ENCODE measurements at places on chromosomes 5 and 9. TPM values are rescaled to one million over a fixed set of nuclear protein-coding genes. Genes with fewer than 3 reads are reported as not detected.

Gene DDX4
- not detected for total RNA-seq

Gene PRRX2
- not detected for total RNA-seq

Gene PCDHGA12
- total RNA-seq: not detected

Gene PSAT1
- total RNA-seq: 0.30 TPM

Gene TTF1
- total RNA-seq: 12.4 TPM

- H3K4me3 ChIP-seq: no peak overlapping the region
- H3K27me3 ChIP-seq: no peaks in the 10 kb centered on the region
- no peak for DNase-seq
- no peak overlapping the region for H3K27ac ChIP-seq
Measured at GRCh38 chr5:5063533-5063953, 76.6 kb upstream of the ADAMTS16 start.

- H3K4me1 ChIP-seq: no peaks in the 10 kb centered on the region
Measured at GRCh38 chr5:69343083-69343482, 10.5 kb upstream of the CCDC125 start.

GRCh38 chr9:130544364-130544763 is 35.0 kb upstream of the FUBP3 start:
- no peak overlapping the region for H3K27ac ChIP-seq
- no peak overlapping the region for H3K4me3 ChIP-seq
- peaks cover 18% of the 10 kb centered on the region for H3K27me3 ChIP-seq
- DNase-seq: no peak

DNA sequence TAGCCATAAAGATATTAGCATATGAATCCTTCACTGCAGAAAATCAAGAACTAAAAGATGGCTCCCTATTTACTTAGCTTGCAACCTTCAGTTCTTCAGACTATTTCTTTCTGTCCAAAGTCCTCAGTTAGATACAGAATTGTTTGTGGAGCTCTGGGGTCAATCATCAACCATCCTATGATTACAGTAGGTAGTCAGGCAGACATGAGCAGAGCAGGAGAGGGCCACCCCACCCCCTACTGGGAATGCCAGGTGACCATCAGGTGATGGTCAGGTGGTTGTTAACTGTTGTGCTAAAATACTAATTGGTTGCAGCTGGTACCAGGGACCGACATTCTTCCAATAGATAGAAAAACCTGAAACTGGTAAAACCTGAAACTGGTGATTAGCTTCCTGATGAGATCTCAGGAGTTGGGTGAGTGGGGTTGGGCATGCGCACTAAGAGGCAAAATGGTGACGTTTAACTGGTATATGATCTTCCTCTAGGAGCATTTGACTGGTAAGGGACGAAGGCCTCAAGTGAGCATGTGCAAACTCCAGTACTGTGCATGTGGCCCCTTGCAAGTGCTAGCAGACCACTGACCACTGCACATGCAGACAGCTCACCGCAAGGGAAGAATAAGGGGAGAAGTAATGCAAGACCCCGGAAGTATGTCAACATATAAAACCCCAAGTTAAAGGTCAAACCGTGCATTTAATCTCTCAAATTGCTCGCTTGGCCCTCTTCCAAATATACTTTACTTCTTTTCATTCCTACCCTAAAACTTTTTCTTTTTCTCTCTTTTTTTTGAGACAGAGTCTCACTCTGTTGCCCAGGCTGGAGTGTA is 13.6 kb downstream of the C9orf57 start:
- no peaks in the 10 kb centered on the region for H3K4me1 ChIP-seq
- H3K27me3 ChIP-seq: peaks cover 2% of the 10 kb centered on the region
- no peak overlapping the region for H3K4me3 ChIP-seq
- DNase-seq: no peak

DNA sequence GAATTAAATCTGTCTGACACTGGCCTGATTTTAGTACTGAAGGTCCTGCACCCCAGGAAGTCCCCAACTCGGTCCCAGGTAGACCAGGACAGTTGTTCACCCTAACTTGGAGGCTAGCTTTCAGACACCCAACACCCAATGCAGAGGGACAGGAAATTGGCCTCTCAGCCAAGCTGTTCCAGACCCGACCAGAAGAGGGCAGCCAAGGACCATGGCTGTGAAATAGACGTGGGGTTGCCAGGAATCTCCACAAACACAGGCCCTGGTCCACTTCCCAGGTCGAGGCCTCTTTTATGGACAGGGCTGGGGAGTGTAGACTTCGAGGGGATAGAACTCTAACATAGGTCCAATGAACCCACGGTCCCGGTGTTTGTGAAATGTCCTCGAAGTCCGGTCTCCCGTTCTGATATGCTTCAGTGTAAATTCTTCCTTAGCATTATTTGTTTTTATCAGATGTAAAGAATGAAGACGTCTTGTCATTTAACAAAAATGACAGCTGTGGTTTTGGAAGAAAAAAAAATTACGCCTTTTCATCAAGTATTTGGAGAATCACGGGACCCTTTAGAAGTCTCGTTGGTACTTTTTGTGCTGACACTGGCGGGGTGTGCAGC is 260.3 kb upstream of the ADAMTS16 start:
- no peak overlapping the region for H3K27ac ChIP-seq
- no peak overlapping the region for H3K4me3 ChIP-seq
- no peaks in the 10 kb centered on the region for H3K4me1 ChIP-seq
- DNase-seq: no peak

DNA sequence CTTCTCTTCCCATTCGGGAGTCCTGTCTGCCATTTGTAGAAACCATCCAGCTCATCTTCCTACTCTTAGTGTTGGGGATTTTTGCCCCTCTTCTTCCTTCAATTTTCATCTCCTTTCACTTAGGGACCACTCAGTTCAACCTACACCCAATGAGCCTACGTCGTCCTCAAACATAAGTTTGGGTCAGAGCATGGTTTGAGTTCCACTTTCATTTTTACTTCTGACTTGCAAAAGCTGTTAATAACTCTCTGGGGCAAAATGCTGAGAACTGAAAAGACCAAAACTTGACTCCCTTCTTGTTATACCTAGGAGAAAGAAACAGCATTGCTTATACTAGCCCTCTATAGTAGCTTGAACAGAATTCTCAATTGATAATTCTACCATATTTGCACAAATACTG is 381.5 kb upstream of the MPDZ start:
- no peaks in the 10 kb centered on the region for H3K36me3 ChIP-seq
- no peak overlapping the region for H3K27ac ChIP-seq
- no peak for DNase-seq

DNA sequence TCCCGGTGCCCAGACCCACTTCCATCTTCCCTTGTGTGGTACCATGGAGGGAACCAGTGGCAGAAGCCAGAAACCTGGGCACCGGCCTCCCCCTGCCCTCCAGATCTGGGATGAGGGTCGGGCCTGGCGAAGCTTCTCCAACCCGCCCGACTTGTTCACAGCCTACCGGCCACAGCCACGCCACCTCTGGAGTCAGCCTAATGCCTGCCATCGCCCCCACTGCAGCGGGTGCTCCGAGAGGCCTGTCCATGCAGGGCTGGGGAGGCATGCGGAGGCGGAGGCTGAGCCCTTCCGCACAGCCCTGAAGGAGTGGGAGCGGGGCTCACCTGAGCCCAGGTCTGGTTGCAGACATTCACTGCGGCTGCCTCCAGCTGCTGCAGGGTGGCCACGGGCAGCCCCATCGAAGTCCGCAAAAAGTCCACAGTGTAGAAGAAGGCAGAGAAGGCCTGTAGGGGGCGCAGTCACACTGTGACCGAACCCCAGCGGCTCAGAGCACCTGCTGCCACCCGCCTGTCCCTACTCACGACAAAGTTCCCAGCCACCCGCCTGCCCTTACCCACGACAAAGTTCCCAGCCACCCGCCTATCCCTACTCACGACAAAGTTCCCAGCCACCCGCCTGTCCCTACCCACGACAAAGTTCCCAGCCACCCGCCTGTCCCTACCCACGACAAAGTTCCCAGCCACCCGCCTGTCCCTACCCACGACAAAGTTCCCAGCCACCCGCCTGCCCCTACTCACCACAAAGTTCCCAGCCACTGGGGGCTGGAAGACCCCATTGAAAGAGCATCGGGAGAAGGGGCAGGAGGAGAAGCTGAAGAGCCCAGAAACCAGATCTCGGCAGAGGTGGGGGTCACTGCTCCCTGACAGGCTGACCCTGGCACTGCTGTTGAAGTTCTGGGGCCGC is 3.8 kb upstream of the NPDC1 start:
- DNase-seq: peak; percentile 45
- no peak overlapping the region for H3K27ac ChIP-seq
- no peak overlapping the region for H3K4me3 ChIP-seq
- peaks cover 47% of the 10 kb centered on the region for H3K4me1 ChIP-seq

DNA sequence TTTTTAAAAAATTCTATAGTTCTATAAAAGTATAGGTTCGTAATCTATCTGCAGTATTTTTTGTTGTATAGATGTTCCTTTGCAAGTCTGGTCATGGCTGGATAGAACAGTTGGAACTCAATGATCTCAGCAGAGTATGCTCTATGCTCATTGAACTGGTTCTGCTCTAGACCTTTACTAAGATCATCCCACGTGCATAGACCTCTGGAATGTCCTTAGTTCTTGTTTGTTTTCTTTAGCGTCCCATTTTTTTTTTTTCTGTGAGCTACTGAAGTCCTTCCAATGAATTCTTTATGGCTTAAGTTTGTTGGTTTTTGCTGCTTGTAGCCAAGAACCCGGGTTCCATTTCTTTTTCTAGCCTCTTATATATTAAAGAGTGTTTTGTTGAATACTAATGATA is 3.5 kb downstream of the TMEM38B start:
- H3K4me3 ChIP-seq: no peak overlapping the region
- peaks cover 7% of the 10 kb centered on the region for H3K4me1 ChIP-seq
- H3K27me3 ChIP-seq: no peaks in the 10 kb centered on the region
- no peak overlapping the region for H3K27ac ChIP-seq
- no peak for DNase-seq

DNA sequence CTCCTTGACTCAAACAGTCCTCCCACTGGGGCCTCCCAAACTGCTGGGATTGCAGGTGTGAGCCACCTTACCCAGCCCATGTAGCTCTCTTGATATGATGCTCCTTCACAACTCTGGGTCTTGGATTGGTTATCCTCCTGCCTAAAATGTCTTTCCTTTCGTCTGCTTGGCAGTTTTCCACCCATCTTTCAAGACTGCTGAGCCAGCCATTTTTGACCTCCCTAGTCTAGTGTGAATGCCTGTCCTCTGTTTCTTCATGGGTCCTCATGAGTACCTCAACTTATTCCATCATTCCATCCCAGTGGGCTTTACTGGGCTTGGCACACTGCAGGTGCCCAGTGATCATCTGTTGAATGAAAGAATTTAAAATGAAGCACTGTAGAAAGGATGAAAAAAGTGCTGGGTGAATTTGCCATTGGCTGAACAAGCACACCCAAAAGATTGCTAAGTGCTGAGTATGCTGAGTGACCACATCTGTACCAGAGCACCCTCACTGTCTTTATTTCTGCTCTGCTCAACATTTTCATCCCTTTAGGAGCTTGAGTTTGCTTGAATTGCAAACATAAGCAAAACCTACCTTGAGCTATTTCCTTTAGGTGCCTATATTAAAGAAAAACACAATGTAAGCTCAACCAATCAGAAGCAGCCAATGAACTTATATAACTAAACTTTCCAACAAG is 84.8 kb upstream of the FAM169A start:
- H3K36me3 ChIP-seq: no peaks in the 10 kb centered on the region
- H3K4me3 ChIP-seq: no peak overlapping the region
- H3K27ac ChIP-seq: no peak overlapping the region
- no peak for DNase-seq
- no peaks in the 10 kb centered on the region for H3K4me1 ChIP-seq

GRCh38 chr9:6667633-6668280 is 22.2 kb upstream of the GLDC start:
- H3K4me3 ChIP-seq: no peak overlapping the region
- H3K4me1 ChIP-seq: no peaks in the 10 kb centered on the region
- H3K27ac ChIP-seq: no peak overlapping the region
- H3K27me3 ChIP-seq: no peaks in the 10 kb centered on the region
- no peaks in the 10 kb centered on the region for H3K36me3 ChIP-seq
- no peak for DNase-seq

DNA sequence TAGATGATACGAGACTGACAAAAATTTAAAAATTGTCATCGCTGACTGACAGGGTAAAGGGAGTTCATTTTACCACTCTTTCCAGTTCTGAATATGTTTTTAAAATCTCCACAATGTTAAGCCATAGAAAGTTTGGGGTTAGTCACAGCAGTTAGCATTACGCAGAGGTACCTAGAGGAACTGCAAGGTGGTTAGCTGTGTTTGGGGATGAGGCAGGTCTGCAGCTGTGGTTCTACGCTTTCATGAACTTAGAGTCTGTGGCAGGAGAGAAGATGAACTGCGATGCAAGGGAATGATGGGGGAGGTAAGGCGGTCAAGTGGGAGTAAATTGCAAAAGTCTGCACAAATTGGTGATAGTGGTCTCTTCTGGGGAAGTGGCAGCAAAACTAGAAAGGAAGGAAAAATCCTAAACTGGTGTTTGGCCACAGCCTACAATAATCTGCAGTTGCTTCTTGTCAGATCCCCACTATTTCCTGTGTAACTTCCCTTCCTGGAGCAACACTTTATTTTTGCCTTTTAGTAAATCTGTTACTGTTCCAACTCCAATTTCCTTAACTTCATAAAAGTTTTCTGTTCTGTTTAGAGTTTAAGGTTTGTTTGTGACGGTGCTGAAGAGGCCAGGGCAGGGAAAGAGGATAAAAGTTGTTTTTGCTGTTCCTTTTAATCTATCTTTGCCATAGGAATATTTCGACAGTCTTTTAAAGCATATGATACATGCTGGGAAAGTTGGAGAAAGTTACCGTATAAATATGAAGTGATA is 38.6 kb upstream of the SNX2 start:
- no peak overlapping the region for H3K27ac ChIP-seq
- DNase-seq: no peak
- H3K27me3 ChIP-seq: peaks cover 9% of the 10 kb centered on the region

DNA sequence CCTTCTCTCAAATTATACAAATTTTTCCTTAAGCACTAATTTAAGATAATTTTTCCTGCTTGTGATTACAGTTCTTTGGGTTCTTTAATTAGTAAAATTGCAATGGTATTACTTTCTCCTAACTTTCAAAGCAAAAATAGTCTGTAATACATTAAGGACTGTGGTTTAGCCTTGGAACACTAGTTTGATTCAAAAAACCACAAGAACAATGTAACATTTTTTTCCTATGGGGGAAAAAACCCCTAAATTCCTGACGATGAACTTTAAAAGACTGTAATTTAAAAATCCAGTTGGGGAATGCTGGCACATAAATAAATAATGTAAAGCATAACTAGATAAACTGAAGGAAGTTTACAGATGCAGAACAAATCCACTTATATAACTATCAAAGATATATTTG is 65.3 kb downstream of the CDC14B start:
- no peaks in the 10 kb centered on the region for H3K27me3 ChIP-seq
- H3K27ac ChIP-seq: no peak overlapping the region
- H3K4me3 ChIP-seq: no peak overlapping the region
- no peak for DNase-seq

Measured in CD4-positive, alpha-beta T cell (primary cell).